CD4-positive, alpha-beta T cell treated with Interleukin-4 for 1 hour (primary cell): ENCODE measurements at places on chromosomes 1 and 21.
A peak's percentile ranks its signal among the peaks of the same experiment; 100 is the strongest.

GRCh38 chr21:45845063-45845769, 136.4 kb upstream of the COL6A1 start:
- no peak for DNase-seq

DNA sequence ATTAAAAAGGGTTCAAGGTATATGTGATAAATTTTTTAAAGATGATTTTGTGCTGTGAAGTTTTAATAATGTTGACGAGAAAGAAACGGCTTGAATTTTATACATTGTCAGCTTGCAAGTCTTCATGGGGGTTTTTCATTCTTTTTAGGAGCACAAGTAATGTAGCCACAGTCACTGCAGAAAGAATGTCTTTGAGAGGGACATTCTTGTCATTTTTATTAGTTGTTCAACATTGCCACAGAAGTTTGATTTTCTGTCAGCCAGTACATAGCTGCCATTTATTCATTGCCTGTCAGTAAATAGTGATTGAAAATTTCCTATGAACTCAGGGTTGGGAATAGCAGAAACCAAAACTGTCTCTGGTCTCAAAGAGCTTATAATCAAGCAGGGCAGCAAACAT, 156.3 kb downstream of the DHRS3 start:
- DNase-seq: no peak

DNA sequence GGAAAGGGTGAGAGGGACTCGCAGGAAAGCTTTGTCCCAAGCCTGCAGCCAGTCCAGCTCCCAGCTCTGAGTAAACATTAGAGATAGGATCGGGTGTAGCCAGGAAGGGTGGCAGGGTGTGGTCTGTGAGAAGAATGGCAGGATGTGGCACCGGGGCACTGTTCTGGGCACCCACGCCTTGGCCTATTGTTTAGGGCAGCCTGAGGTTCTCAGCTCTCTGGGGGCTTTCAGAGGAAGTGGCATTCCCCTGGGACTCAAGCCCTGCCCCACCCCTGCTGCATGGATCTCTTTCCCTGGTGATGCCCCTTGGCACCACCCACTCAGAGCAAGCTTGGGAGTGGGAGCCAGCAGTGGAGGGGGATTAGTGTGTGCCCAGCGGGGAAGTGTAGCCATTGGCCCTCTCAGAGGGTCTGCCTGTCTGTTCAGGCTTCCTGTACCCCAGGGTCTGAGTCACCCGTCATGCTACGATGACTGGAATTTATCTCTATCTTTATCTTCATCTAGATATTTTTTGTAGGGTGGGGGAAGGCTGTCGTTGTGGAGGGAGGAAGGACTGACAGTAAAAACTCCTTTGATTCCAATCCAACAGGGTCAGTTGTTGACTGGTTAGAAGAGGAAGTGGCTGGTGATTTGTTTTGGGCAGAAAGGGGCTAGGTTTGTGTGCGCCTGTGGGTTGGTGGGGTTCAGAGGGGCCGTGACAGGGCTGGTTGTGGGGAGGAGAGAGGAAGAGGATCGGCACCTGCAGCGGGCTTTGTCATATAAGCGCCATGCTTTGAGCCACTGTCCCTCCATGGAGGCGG, 31.6 kb downstream of the SOX13 start:
- DNase-seq: no peak

DNA sequence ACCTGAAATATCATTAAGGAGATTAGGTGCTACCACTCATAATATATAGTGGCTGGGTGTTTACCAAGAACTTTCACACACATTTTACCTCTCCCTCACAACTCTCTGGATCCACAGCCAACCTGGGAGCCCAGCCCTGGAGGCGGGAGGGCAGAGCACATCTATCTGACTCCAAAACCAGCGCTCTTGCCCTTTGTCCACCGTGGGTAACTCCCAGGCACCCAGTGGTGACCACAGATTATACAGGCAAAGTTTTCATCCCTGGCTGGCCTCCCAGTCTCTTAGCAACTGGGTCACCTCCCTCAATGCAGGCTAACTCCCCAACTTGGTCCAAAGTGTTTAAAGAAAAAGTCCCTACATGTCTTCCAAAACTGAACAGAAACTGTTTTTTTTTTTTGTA, 2.4 kb downstream of the PAQR7 start:
- no peak for DNase-seq

DNA sequence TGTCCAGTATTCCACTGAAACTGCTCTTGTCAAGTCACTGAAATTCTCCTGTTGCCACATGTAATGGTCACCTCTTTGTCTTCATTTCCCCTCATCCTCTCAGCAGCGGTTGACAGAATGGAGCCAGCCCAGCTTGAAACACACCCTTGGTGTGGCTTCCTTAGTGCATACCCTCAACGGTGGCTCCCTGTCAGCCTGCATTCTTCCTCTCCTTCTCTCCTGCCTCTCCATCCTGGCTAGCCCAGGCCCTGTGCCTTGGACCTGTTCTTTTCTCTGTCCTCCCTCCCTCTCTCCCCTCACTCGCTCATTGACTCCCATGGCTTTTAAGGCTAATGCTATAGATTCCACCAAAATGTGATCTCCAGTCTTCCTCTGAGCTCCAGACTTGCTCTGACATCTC, 3.7 kb downstream of the FCMR start:
- DNase-seq: no peak

DNA sequence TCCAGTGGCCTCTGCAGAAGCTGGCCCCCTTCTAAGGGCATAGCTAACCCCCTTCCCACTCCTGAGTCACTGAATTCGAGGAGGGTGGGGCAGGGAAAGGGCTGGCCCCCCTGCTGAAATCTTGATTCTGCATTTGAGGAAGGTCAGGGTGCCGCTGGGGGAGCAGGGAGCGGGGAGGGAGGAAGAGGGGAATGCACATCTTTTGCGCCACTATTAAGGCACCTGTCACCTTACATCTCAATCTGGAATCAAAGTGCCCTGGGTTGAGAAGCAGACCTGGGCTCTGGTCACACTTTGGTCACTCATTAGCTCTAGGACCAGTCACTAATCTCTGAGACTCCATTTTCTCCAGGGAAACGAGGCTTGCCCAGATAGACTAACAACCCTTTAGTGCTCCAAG, 62.0 kb downstream of the TOR1AIP2 start:
- DNase-seq: no peak

DNA sequence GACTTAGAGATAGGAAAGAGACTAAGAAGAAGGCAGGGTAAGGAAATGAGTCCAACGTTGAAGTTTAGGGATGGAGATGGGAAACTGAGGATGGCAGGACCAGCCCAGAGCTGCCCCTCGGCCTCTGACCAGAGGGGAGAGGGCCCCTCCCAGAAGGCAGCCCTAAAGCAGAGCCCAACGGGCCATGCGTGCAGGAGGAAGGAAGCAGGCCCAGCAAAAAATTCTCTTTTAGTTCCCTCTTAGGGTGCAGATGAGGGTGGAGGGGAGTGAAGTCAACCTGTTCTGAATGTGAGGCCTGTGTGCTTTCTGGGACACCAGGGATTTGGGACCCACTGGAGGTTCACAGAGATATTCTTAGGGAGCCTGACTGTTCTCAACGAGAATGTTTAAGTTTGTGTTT, 225.4 kb downstream of the RHOU start:
- DNase-seq: no peak

GRCh38 chr1:192810253-192810880, 1.5 kb downstream of the RGS2 start:
- DNase-seq: peak; percentile 40

DNA sequence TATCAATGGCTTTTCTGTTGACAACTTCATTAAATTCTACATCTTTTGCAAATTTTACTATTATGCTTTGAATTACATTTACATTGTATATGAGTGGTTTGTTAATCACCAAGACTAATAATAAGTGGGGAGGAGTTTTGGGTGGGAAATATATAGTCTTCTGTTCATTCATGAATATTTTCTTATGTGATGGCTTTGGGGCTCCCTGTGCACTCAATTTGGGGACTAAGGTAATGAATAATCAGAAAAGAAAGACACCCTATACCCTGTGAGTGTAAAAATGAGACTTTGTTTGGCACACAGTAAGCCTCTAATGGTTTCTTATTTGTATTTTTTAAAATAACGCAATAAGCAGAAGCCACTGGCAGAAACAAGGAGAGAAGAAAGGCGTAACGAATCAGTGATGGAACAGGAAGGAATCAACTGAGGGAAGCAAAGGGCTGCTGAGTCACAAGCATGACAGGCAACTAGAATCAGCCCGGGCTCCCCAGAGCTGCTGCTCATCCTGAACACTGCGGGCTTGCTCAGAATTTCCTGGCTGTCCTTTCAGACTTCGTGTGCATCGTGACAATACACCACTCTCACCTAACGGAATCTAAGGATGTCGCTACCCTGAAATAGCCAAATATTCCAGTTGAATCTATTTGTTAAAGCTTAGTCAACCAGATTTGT, 20.8 kb upstream of the RGS2 start:
- peak; percentile 22 for DNase-seq

GRCh38 chr21:18049461-18049860, 195.2 kb upstream of the CHODL start:
- DNase-seq: no peak

GRCh38 chr1:84434081-84434769, 35.9 kb downstream of the DNASE2B start:
- no peak for DNase-seq

- DNase-seq: no peak
Observed at GRCh38 chr1:77465139-77465538, 183.3 kb downstream of the AK5 start.

GRCh38 chr1:65174585-65174984, 26.6 kb downstream of the AK4 start:
- no peak for DNase-seq

GRCh38 chr1:112141923-112142322, 152.5 kb upstream of the KCND3 start:
- DNase-seq: no peak

DNA sequence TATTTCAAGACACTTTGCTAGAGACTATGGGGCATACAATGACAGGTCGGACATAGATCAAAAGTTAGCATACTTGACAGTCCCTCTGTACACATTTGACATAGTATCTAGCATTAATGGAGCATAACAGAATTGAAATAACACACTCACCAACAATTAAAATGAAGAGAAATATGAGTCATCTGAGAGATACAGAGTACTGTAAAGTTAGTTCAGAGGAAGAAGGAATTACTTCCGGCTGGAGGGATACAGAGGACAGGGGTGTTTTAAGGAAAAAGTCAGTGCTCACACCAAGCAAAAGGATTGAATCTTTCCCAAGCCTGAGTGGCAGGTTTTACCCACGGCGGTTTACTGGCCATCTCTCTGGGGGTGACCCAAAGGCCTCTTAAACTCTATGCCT, 2.4 kb downstream of the ZMYND12 start:
- DNase-seq: no peak

DNA sequence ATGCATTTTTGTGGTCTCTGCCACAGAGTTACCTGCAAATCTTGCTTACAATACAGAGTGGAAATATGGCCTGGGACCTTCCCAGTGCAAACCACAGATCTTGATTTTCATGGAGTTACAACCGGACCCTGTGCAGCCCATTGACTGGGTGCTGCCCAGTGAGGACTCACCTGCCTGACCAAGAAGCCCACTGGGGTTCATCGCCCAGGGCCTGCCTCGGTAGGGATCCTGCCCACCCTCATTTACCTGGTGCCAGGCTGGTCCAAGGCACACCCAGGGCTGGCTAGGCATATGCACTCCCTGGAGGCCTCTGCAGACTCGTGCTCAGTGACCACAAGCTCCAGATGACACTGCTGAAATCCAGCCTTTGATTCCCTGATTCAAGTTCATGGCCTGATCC, 572.7 kb downstream of the NPHP4 start:
- no peak for DNase-seq

DNA sequence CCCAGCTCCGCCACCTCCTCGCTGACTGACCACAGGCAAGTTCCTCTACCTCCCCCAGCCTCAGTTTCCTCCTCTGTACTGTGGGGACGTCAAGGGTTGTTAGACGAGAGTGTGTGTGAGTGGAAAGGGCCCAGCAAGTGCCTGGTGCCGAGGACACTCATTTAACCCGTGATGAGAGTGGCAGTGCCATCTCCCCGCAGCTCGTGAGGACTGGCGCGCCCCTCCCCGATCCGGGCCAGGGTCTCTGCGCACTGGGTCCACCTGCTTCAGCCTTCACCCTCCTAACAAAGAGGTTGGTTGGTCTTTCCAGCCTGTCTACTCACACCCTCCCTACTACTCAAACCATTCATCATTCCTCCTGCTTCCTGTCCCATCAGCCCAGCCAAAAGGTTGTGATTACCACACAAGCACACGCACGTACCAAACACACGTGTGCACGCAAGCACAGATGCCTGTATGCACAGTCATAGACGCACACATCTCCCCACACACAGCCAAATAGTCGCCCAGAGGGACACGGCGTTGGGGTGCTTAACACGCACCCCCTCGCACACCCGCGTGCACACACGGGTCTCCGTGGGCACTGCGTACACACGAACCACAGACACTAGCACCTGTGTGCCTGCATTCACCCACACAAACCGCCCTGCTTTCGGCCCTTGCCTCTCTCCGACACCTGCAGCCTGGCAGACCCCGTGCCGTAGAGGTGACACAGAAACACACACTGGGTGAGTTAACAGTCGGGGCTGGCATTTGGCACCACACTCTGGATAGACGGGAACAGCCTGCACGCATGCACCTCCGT, 39.3 kb downstream of the TAS1R2 start:
- DNase-seq: no peak

- no peak for DNase-seq
Observed at GRCh38 chr1:218294546-218294945, 9.5 kb downstream of the RRP15 start.

GRCh38 chr1:201061049-201061448, 37.5 kb upstream of the KIF21B start:
- DNase-seq: no peak

DNA sequence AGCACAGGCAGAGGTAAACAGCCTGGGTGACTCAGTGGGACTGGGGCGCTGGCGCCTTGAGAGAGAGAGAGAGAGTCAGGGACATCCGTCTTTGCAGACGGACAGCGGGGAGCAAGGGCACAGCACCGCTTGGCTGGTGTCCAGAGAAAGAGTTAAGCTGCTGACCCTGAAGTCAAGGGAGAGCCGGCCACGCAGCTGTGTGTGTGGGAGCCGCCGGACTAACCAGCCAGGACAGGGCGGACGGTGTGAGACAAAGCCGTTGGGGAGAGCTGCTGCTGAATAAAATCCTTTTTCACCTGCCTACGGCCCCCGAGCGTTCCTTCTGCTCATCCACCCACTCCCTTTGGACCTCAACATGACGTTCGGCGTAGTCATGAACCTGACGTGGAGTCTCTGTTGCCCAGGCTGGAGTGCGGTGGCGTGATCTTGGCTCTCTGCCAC, 14.5 kb downstream of the CFAP74 start:
- no peak for DNase-seq

DNA sequence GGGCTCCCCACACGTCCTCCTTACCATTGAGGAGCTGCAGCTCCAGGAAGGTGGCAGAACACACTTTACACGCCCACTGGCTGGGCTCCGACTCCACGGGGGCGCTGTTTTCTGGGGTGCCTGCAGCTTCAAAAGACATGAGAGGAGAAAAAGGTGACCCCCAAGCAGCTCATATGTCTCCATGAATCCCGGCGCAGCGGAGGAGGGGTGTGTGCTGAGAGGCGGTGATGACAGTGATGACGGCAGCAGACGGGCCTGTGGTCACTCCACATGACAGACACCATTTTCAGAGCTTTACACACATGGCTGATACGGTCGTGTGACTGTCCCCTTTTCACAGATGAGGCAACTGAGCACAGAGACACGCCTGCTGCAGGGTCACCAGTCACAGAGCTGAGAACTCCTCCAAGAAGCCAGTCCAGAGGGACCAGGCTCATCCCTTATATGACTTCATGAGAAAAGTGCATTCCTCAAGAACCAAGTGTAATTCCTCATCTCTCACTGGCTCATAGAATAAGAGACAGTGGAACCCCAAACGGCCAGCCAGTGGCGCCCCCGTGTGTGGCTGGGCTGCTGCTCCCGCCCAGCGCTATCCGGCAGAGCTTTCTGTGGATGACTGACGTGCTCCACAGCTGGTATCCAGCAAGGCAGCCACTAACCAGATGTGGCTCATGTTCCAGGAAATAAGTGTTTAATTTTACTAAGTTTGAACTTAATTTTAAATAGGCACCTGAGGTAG, 31.9 kb downstream of the PRDM15 start:
- no peak for DNase-seq
